CD4-positive, CD25-positive, alpha-beta regulatory T cell (primary cell): ENCODE measurements at places on chromosomes 3 and 15.

GRCh38 chr3:69865925-69866679 is 126.8 kb downstream of the MITF start:
- DNase-seq = no peak

DNA sequence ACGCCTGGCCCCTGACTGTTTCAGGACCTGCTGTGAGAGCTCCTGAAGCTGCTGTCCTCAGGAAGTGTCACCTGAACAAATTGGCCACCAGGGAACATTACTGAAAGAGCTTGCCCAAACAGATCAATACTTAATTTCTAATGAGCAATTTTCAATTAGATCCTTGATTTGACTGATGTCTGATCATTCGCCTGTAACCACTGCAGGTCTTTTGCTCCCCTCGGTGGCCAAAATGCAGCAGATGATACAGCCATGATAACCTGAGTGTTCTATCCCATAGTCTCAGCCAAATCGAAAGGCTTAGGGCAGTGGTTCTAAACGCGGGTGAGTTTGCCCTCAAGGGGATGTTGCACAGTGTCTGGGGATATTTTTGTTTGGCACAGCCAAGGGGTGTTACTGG is 57.6 kb upstream of the MEX3B start:
- no peak for DNase-seq

DNA sequence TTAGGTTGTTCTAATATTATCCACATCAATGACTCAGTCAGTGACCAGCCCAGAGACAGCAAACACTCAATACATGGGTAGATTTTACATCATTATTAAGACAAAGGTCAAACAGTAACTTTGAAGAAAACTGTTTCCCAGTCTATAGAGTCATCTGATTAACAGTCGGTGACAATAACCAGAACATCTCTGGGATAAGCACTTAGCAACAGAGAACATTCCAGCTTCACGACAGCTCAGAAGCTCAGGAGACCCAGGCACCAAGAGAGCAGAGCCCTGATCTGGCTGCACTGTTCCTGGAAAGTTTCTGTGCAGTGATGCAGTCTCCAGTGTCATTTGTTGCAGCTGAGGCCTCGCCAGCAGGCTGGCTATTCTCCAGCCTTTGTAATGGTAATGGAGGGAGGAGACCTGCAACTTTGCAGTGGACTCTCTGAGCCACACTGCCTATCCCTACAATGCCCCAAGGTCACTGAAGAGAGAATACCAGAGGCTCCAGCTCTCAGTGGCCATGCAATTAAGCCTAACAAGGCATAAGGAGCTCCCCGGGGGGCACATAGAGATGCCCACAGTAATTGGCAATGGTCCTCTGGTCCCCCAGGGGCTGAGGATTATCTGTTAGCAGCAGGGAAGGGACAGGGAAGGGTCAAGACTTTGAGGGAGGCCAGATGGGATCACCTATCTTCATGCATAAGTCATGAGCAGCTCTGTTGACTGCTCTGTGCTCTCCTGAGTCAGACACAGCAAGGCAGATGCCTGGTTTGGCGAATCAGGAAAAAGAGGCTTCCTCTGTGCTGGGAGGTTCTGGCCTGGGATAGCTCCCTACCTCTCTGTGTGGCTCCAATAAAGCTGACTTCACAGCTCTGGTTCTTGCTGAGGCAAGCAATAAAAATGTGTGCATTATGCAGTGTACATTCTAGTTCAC is 163.6 kb downstream of the CTNNB1 start:
- no peak for DNase-seq

DNA sequence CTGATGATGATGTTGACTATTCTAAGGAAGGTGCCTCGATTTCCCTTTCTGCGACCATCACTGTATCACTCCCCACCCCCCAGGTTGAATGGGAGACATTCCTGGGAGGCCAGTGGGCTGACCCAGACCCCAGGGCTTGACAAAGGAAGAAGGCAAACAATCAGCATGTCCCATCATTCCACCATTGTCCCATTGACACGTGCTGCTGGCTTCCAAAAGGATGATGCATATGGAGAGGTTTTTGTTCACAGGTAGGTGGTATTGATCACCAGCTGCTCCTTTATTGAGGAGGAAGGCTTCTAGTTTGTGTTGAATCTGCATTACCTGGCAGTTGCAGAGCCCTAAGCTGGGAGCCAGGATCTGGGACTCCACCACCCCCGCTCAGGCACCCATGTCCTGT is 30.4 kb downstream of the RASGRF1 start:
- DNase-seq = no peak

GRCh38 chr3:160130950-160131349 is 94.3 kb upstream of the C3orf80 start:
- no peak for DNase-seq

GRCh38 chr3:72004749-72005292 is 219.9 kb upstream of the PROK2 start:
- DNase-seq = no peak

DNA sequence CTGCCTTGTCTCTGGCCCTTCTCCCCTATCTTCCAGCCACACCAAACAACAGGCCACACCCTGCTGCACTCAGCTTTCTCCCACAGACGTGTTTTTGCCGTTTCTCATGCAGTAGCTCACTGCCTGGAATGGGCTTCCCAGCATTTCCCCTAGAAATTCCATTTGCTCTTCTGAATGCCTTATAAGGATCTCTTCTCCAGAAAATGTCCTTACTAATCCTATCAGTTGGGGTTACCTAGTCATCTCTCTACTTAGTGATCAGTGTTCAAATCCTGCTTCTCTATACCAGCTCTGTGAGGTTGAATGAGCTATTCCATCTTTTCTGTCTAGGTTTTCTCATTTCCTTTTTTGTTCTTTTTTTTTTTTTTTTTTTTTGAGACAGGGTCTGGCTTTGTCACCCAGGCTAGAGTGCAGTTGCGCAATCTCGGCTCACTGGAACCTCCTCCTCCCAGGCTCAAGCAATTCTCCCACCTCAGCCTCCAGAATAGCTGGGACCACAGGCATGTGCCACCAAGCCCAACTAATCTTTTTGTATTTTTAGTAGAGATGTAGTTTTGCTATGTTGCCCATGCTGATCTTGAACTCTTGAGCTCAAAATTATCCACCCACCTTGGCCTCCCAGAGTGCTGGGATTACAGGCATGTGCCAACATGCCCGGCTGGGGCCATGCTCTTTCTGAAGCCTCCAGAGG is 98.2 kb upstream of the CHD2 start:
- no peak for DNase-seq

DNA sequence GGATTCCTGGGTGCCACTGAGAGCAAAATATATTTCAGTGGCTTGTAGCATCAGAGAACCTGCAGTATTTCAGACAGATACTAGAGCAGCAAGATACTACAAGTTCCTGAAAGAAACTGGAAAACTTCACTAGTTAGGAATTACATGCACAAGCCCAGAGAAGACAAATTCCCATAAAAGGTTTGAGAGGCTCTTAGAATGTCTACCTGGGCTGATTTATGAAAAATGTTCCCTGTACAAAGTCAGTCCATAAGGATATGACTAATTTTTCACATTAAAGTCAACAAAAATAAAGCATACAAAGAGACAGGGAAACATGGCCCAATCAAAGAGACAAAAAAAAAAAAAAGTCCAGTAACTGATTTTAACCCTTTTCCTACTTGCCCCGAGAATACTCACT is 302.6 kb downstream of the POLQ start:
- DNase-seq = no peak

DNA sequence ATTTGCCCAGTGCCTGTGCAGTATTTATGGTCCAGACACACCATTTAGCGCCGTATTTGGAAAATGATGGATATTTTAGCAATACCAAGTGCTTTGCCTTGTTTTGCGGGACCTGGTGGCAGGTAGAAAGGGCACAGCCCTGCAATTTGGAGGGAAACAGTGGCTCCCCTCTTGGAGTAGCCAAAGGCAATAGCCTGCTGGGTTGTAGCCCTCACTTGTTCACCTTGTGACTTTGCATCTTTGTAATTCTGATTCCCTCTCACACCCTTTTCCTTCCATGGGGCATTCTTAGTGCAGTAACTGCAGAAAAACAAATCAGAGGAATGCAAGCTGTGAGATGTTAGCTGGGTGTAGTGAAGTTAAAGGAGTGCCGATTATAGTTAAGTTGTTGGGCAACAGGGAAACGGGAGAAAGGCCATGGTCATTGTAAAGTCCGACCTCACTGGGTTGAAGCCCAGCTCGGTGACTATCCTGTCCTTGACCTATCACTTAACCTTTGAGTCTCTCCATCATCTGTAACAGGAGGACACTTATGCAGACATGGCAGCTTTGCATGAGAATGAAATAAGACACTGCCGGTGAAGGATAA is 131.0 kb upstream of the KLHL25 start:
- no peak for DNase-seq

DNA sequence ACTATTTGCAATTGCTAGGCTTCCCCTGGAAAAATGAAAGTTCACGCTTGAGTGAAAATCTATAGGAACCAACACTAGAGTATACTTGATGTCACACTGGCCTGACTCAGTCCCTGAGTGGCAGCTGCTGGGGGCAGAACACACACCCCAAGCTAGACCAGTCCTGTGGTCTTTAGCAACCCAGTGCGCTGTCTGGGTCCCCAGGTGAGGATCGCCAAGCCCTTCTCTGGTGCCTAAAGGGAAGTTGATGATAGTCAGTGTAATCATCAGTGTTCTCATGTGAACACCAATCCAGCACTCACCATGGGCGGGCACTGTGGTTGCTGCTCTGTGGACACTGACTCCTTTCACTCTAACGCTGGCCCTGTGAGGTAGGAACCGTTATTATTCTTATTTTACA is 11.2 kb downstream of the ALDH1A3 start:
- DNase-seq = no peak

GRCh38 chr15:80694611-80695098 is 455 bp upstream of the ABHD17C start:
- DNase-seq = peak; percentile 11

GRCh38 chr3:111588527-111588926 is 6.6 kb downstream of the ZBED2 start:
- no peak for DNase-seq

- DNase-seq = no peak
Measured at GRCh38 chr3:195540511-195540910, 2.6 kb downstream of the PPP1R2 start.

- DNase-seq = no peak
Measured at GRCh38 chr3:29488922-29489321, 208.1 kb downstream of the RBMS3 start.

DNA sequence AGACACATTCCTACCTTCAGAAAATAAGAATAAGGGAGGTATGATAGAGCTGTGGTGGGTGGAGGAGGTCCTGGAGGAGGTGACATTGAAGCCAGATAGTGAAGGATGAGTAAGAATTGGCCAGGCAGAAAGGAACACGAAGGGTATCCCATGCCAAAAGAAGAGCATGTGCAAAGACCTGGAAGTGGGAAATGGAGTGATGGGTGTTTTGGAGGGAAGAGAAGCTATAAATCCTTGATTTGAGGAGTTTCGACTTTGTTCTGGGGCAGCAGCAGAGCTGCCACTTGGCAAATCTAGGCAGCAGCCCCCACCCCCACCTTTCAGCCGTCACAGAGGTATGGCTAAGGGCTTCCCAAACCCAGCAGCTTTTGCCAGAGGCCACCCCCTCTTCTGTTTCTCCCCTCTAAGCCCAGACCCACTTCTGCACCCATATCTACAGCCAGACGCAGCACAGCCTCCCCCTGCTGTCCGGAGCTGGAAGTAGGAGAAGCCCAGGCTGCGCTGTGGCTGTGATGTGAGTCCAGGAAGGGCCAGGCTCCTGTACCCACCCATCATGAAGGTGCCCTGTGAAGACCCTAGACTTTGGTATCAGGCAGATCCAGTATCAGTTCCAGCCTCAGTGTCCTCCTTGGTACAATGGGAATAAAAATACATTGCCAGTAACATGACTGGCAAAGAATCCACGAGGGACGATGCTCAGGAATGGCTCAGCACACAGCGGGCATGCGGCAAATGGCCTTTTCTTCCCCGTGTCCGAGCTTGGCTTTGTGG is 188.7 kb upstream of the LINGO1 start:
- no peak for DNase-seq

GRCh38 chr3:41244620-41245336 is 45.5 kb downstream of the CTNNB1 start:
- no peak for DNase-seq

- DNase-seq = no peak
Measured at GRCh38 chr3:144097163-144097562, 125.5 kb downstream of the DIPK2A start.

DNA sequence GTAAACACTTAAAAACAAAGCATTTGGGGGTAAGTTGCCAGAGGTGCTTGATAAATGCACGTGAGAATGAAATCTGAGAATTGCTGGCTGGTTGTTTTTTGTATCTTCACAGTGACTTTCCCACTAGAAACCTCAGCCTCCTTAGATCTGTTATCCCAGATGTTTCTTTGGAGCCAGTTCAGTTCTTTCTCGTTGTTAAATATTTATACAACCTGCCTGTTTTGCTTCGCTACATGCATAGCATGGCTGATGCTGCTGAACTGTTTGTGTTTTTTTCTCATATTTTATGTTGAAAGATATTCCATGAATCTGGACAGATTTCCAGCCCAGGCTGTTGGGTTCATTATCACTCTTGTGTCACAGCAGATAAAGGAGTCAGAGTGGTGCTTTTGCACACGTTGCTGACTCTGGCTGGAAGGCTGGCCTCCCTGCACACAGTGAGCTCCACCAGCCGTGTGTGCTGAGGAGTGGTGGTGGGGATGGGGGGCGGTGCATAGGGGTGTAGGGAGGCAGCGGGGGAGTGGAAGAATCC is 80.2 kb downstream of the ARNT2 start:
- no peak for DNase-seq

DNA sequence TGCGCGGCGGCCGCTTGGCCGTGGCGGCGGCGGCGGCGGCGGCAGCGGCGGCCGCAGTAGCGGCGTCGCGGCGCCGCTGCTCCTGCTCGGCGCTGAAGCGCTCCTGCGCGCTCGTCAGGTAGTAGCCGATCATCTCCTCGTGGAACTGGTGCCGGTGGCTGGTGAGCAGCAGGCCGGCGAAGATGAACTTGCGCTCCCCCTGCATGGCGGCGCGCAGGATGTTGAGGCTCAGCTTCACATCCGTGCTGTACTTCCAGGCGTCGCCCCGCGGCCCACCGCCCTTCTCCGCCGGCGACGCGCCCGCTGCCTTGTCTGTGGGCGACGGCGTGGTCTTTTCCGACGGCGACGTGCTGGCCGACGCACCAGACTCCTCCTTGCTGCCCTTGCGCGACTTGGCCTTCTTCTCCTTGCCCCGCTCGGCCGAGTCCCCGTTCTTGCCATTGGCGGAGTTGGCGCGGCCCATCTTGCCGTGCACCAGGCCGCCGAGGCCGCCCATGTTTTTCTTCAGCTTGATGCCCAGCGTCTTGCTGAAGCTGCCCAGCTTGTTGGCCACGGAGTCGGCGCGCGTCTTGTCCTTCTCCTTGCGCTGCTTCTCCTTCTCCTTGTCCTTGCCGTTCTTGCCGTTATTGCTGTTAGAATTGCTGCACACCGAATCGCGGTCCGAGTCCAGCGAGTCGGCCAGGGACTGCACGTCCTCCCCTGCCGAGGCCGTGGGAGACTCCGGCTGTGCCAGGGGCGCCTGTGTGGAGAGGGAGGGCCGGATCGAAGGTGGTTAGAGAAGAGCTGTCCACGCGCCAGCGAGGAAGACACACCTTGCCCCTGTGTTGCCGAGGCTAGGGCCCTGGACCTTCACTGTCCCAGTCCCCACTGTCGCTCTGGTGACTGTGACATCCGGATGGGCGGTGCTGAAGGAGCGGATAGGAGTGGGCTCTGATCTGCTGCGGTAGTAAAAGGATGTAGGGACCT is 157.6 kb downstream of the KLF13 start:
- peak; percentile 29 for DNase-seq
